T47D (cell line): ENCODE measurements at places on chromosomes 3 and 15.

DNA sequence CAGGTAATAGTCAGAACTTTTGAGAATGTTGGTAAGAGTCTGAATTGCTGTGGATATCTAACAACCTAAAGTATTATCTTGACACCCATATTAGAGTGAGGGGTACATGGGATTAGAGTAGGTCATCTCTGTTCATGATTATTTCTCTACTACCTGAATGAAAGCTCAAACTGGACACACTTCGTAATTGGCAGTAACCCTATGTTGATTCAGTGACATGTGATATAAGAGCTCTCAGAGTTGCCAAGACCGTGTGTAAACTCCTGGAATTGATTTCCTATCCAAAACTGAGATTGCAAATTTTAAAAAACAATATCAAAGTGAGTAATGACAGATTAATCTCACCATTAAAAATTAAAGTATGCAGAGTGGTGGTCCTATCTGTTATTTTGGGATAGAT lies 214.8 kb upstream of the ARHGEF26 start:
- DNase-seq = no peak

DNA sequence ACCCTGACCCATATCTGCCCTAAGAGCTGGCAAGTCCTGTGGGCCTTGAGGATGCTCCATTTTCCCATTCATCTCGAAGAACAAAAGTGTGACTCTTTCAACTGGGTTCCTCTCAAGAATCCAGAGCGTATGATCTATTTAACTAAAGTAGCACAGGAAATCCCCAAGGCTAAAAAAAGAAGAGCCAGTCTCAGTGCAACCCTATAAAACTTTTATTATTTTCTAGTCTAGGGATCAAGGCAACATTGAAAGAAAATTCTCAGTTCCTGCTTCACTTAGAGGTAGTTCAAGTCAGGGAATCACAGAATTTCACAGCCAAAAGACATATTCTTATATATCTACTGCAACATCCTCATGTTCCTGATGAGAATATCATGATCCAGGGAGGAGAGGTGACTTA lies 51.6 kb upstream of the GRM7 start:
- no peak for DNase-seq

GRCh38 chr3:184311633-184312032 lies 2.8 kb upstream of the EIF4G1 start:
- DNase-seq = no peak

- DNase-seq = no peak
Observed at GRCh38 chr3:131702146-131702545, 199.4 kb upstream of the MRPL3 start.

DNA sequence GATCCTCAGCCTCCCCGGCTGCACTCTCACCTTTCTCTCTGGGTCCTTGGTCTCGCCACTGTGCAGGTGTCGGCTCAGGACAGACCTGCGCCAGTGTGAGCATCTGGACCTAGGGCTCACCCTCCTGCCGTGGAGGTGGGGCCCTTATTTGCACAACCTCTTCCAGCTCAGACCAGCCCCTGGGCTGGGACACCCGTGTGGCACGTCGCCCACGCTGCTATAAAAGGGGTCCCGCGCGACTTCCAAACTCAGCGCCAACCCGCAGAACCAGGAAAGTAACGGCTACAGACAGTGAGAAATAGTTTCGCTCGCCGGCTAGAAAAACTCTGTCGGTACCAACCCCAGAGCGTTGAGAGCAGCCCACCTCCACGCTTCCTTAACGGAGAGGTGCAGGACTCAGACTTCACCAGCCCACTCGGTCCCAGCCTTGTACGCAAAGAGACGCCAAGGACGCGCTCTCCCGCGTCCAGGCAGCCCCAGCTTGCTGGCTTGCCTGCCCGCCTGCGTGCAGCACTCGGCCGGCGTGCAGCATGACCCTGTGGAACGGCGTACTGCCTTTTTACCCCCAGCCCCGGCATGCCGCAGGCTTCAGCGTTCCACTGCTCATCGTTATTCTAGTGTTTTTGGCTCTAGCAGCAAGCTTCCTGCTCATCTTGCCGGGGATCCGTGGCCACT lies at the start of the genes DUOX2 and DUOXA2:
DUOX2 (minus strand) TSS at position 97 of the 675 bp plus-strand sequence. CDS start 761 bp downstream, outside the sequence.
DUOXA2 (plus strand) TSS at position 251 of the 675 bp plus-strand sequence; CDS start at position 531, 280 bp downstream.
- DNase-seq = no peak

DNA sequence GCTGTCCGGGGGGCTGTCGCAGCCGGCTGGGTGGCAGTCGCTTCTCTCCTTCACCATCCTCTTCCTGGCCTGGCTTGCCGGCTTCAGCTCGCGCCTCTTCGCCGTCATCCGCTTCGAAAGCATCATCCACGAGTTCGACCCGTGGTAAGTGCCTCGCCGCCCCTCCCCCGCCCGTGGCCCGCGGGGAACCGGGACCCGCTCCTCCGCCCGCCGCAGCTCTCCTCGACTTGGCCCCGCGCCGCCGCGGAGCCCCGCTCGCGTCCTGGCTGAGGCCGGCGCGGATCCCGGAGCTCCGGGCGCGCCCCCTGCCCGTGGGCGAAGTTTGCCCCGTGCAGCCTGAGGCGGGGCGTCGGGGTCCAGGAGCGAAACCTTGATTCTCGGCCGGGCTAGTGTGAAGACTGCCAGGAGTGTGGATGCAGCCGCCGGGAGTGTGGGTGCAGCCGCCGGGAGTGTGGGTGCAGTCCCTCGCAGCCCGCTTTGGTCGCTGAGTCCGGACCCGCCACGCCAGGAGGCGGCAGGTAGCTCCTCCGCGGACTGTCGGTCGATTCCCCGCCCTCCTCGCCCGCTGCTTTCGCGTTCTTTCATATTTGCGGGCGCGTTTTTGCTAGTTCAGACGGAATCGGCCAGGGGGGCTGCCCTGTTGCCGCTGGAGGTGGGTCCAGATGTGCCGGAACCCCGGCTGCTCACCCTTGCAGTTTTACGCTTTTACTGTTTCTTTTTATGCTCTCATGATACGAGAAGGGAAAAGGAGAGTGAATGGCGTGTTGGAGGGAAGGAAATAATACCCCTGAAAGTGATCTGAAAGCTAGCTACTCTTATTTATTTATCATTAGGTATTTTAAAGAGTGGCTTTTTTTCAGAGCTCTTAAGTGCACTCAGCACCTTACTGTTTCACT lies 692 bp downstream of the STT3B start:
- peak; percentile 21 for DNase-seq
